ENCODE measurements at places on chromosomes 16 and 17.

GRCh38 chr16:30983289-30983889 is 1.6 kb upstream of the HSD3B7 start:
- DNase-seq: no peak

DNA sequence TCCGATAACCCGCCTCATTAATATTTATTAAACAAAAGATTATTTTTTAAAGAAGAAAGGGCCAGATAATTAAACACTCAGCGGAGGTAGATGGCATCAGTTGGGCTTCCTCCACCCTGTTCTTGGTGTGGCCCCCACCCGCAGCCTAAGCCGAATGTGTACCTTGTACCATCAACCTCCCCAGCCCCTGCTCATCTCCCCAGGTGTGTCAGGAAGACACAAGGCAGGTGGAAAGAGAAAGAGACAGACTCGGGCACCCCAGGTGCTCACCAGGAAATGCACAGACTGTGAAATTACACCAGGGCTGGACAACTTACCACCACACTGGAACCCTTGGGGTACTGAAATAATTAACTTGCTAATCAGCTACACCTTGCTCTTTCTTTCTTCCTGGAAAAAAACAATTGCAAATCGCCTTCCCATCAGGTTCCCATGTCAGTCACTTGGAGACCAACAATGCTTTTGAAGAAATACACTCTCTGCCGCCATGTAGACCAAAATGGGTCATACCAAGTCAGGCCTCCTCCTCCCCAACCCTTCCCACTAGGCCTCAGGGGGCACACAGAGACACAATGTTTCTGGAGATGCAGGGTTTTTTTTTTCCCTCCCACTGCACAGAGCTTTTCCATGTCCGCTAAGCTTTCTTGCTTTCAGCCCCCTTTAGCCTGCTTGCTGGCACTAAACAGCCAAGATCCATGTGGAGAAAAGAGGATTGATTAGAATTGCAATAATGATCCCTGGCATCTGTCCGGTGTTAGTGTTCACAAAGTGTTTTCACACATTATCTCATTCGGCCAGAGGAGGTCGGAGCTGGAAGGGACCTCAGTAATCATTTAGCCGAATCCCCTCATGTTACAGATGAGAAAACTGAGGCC is 8.6 kb upstream of the LHX1 start:
- no peak for DNase-seq

DNA sequence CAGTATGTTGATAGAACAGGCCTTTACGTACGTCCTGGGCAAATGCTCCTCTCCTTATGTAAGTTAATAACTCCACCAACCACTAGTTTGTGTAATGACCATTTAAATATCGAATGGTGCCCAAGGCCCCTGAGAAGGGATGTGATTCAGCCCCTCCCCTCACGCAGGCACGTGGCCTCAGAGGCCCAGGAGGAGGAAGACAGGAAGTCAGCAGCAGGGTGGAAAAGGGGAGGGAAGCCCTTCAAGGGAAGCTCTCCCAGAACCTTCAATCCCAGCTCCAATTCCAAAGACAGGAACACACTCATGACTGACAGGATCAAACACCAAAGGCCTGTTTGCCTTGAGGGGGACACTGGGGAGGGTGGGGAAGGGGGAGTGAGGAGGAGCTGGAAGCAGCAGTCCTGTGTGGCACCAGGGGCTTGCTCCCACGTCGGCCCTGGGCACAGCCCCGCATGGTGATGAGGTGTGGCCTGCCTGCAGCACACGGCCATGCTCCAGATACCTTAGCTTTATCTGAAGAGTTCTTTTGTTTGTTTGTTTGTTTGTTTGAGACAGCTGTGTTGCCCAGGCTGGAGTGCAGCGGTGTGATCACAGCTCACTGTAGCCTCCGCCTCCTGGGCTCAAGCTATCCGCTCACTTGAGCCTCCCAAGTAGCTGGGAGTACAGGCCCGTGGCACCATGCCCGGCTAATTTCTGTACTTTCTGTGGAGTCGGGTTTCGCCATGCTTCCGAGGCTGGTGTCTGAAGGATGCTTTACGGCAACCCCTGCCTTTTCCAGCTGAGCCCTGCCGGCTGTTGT is 105.0 kb downstream of the ZNF778 start:
- no peak for DNase-seq

DNA sequence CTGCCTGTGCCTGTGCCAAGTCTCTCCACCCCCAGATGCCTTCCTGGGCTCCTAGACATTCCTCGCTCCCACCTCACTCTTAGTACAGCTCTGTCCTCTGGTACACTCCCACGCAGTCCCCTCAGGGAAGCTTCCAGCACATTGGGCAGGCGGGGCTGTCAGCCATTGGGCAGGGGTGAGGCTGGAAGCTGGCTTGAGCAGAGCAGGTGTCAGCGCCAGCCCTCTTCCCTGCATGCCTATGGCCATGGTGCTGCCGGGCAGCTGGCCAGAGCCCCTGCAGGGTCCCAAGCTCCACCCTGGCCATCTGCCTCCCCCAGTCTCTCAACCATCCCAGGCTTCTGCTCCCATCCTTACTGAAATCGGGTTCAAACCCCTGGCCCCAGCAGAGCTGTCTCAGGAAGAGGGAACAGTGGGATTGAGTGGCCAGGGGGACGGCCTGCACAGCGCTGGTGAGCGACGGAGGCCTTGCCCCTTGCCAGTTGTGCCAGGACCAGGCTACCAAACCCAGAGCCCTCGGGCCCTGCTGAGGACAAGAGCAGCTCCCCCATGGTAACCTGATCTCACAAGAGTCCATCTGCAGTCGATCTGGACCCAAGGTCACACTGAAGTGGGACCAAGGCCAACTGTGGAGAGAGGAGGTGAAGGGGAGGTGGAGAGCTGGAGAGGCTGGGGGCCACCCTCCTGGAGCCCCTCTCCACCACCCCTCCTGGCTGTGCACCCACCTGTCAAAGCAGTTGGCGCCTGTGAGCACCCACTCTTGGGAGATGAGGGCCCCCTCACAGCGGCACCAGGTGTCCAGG is 2.4 kb upstream of the B9D1 start:
- no peak for DNase-seq

DNA sequence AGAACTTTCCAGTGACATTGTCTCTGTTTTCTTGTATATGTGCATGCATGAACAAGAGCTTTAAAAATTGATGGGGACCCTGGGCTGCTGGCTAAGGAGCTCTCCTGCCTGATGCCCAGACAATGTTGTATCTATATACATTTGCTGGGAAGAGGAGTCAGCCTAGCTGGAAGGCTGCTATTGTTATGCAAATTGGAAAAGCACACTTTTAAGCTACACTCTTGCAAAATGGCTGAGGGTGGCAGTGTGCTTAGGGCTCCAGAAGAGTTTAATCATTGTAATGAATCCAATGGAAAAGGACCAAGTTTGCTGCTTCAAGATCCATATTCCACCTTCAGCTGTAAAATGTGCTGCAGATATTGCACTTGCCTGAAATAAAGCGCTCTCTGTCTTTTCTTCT is 171.8 kb downstream of the PRKCA start:
- no peak for DNase-seq

GRCh38 chr16:4787068-4787467 is 1.1 kb downstream of the SEPTIN12 start:
- DNase-seq: no peak

DNA sequence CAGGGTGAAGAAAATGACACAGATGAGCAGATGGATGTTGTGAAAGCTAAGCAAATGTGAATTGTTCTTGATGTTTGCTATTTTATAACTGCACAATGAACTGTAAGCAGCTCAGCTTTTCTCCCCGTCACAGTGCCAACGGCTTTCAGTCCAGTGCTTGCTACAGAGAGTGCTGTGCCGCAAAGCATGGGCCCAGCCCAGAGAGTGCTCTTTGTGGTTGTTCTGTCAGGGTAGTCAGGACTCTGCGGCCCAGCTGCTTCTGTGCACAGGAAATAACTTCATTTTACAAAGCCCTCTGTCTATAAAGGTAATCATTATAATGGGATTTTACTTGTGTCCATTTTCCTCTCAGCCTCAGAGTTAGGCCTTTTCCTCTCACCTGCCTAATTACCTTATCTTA is 39.1 kb downstream of the CDRT15 start:
- DNase-seq: peak; percentile 33

- no peak for DNase-seq
Observed at GRCh38 chr17:71922439-71922838, 198.4 kb upstream of the SOX9 start.

DNA sequence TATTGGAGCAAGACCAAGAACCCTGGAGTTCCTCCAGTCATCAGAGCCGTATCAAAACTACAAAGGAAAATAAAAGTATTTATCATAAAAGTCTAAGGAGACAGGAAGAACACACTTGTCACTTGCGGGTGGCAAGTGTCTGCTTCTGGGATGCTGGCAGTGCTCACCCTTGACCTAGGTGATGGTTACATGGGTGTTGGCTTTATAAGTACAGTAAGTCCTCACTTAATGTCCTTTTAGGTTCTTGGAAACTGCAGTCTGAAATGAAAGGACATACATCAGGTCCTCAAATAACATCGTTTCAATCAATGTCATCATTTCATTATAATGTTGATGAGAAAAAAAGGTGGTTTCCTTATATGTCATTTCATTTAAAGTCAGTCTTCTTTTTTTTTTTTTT is 3.0 kb upstream of the AIPL1 start:
- DNase-seq: no peak

DNA sequence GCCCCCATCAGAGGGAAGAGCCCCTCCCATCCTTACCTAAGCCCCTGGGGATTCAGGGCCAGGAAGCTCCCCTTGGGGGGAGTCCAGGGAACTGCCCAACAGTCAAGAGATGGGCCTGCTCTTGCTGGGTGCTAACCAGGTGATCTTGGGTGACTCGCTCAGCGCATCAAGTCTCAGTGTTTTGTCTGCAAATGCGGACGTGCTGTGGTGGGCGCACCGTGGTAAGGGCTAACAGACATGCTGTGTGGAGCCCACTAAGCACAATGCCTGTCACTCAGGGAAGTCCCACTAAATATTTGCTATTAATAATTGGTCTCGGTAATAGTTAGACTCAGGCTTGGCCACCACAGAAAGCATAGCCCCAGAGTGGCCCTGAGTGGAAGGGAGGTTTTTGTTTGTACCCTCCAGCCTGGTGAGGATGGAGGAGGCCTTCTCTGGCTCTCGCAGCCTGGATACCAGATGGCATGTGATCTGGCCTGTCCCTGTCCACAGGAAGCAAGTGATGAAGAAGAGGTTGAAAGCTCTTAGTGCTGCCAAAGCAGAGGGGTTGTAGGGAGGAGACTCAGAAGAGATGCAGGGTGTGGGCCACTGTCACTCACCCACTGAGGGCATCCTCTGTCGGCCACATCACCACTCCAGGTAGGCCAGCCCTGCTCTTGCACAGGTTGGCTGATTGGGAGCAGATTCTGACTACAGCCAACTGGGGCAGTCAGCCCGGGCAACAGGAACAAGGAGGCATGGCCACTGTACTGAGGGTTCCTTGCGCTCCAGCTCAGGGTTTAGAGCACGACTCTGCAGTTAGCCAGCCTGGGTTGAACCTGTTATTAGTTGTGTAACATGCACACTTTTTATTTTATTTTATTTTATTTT is 69.8 kb upstream of the KSR1 start:
- DNase-seq: no peak
